ENCODE measurements at places on chromosomes 3 and 15.

DNA sequence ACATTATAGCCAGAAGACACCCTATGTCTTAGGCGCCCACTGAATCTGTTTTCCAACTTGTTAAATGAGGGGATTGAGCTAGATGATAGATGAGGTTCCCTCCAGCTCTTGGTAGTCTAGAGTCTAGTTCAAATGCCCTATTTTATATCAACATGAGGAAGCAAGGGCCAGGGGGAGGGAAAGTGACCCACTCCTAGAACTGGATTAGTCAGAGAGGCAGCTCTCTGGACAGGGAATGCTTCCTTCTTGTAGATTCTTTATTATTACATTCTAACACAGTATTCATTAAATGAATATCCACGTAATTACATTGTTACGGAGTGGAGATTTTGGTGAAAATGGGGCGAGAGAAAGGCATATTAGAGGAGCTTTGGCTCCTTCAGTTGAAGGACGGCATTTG lies 89.5 kb downstream of the RAD18 start:
- DNase-seq: no peak

GRCh38 chr3:178056868-178057267 lies 479.4 kb upstream of the KCNMB2 start:
- DNase-seq: no peak

DNA sequence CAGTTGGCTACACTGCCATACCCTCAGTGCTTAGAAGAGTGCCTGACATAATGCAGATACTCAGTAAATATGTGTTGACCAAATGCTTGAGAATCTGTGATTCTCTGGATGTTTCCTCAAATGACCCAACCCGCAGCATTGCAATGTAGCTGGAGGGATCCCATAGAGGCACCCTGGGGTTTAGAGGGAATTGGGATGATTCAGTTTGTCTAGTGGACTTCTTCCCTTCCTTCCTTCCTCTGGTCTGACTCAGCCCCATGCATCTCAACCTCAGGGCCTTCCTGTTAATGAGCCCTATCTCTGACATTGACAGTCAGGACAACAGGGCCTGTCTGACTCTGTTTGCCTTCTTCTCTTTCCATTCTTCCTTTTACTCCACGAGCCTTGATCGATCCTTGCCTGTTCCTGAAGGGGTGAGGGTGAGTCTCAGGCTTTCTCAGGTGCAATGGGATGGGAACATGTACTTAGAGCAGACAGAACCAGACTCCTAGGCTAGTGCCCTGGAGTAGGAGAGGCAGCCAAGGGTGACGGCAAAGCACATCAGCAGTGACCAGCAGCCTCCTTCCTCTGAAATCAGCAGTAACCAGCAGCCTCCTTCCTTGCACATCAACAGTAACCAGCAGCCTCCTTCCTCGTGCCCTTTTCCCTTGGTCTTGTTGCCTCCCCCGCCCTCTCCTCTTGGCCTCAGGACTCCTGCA lies 78.2 kb downstream of the DGKG start:
- DNase-seq: no peak

DNA sequence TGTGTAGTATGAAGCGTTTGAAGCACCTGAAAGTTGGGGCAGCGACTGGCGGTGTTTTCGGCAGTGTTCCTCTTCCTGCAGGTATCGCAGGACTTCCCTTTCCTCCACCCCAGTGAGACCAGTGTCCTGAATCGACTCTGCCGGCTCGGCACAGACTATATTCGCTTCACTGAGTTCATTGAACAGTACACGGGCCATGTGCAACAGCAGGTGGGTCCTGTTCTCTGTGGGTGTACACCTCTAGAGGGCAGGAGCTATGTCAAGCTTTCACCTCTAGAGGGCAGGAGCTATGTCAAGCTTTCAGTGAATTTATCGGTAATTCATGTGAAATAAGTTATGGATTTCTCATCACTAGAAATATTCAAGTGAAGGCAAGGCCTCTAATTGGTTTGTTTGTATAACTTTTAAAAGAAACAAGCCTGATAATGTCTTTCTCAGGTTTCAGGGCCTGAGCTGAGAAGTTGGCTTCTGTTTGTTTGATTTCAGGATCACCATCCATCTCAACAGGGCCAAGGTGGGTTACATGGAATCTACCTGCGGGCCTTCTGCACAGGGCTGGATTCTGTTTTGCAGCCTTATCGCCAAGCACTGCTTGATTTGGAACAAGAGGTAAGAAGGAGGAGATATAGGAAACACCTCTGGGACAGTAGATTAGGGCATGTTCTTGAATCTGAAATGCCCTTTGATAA lies 5.3 kb downstream of the TUBGCP4 start:
- peak; percentile 17 for DNase-seq

DNA sequence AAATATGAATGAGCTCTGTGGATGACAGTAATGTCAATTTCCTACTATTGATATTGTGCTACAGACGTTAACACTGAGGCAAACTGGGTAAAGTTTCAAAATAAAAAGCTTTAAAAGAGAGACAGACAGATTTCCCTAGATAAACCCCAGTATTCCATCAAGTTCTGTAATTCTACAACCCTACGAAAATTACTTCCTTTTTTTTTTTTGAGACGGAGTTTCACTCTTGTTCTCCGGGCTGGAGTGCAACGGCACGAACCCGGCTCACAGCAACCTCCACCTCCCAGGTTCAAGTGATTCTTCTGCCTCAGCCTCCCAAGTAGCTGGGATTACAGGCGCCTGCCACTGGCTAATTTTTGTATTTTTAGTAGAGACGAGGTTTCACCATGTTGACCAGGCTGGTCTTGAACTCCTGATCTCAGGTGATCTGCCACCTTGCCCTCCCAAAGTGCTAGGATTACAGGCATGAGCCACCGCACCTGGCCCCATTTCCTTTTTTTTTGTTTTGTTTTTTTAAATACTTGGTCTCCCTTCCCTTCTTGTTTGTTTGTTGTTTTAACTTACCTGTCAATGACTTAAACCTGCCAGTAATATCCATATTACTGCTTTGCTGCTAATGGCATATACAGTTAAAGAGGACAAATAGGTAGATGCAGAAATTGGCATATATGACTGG lies 57.2 kb downstream of the CBLB start:
- no peak for DNase-seq

DNA sequence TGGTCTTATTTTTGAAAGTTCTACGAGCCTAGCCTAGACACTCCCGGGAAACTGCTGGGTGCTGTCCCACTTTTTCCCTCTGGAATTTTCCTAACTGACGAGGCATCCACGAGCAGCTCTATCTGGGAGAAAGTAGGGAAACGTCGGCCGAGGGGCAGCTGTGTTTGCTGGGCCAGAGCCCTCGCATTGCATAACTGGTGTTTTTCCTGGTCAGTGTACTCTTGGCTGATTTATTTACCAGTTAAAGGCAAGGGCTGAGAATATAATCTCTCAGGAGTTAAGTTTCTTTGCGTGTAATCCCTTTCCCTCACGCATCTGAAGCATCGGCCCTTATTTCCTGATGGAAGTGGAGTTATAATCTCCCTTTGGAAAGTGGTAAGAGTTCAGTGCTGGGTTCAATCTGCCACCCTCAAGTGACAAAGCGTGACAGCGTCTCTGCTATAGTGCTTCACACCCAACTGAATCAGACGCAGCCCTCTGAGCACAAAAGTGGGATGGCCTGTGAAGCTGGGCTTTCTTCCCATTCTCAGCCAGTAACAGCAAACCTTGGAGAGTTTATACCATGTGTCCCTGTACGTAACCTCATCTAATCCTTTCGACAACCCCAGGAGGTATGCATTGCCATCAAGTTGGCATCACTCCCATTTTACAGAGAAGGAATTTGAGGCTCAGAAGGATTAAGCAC lies 311.5 kb downstream of the RORA start:
- DNase-seq: no peak

GRCh38 chr3:28089527-28089897 lies 151.9 kb upstream of the CMC1 start:
- no peak for DNase-seq

DNA sequence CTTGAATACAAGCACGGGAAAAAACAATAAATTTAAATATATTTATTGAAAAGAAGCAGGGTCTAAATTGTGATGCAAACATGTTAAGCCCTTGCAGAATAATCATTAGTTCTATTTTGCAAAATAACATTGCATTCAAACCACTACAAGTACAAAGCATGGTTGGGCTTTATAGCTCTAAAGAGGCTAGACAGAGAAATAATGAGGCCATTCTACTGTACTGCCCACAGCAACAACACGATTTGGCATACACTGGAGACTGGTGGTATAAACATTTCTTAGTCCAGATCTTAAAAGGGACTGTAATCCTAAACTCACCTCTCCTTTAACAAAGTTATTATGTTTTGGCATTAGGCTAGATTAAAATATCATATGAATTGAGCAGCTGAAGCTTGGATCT lies 204.3 kb upstream of the LRIG1 start:
- no peak for DNase-seq

GRCh38 chr3:112736805-112737566 lies 96.0 kb upstream of the CCDC80 start:
- DNase-seq: no peak

- no peak for DNase-seq
These were observed 247.5 kb downstream of the NR1D2 start for GRCh38 chr3:24192469-24193056.

- no peak for DNase-seq
These were observed 32.9 kb downstream of the MTHFS start for GRCh38 chr15:79863886-79864285.

- no peak for DNase-seq
These were observed 49.9 kb downstream of the CACNA1D start for GRCh38 chr3:53544357-53544756.

- DNase-seq: no peak
These were observed 16.5 kb upstream of the LAMP3 start for GRCh38 chr3:183178833-183179549.

DNA sequence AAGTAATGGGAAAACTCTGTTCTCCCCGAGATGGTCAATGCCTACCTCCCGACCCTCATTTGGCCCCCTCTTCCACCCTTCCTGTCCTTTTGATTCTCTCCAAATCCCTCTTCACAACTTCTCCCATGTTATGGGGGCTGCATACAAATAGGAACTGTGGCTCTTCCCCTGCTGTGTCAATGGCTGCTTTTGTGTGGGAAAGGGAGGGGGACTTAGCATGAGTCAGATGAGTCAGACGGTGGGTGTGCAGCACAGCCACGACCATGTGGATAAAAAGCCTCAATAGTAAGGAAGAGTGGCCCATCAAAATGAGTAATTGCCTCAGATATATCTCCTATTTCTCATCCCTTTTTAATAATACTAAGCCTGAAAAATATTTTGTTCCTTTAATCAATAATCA lies 31.9 kb downstream of the SPATA16 start:
- no peak for DNase-seq

GRCh38 chr3:113211330-113212149 lies at the start of gene BOC:
BOC (plus strand) TSS chr3:113211557; CDS start chr3:113249803, 38,246 bp downstream.
- peak; percentile 52 for DNase-seq

DNA sequence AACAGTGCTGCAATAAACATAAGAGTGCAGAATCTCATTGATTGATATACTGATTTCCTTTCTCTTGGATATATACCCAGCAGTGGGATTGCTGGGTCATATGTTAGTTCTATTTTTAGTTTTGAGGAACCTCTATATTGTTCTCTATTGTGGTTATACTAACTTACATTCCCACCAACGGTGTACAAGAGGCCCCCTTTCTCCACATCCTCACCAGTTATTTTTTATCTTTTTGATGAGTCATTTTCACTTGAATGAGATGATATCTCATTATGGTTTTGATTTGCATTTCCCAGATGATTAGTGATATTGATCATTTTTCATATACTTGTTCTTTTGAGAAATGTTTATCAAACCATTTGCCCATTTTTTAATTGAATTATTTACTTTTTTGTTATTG lies 12.4 kb upstream of the IREB2 start:
- DNase-seq: no peak

DNA sequence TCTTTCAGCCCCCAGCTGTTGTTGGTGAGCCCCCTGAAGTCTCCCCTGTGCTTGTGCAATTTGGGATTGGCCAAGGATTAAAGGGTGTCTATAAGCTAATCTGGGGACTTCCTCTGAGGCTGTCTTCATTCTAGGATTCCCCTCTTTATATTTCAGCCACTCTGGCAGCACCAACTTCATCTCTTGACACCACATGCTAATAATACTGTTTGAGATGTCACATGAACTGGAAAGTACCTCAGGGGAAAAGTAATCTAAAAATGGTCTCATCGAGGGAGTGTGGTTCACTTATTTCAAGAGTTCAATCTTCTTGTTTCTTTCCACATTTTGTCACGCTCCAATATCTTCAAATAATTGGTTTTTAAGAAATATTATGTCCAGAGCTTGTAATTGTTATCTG lies 279.2 kb upstream of the TMC3 start:
- no peak for DNase-seq

DNA sequence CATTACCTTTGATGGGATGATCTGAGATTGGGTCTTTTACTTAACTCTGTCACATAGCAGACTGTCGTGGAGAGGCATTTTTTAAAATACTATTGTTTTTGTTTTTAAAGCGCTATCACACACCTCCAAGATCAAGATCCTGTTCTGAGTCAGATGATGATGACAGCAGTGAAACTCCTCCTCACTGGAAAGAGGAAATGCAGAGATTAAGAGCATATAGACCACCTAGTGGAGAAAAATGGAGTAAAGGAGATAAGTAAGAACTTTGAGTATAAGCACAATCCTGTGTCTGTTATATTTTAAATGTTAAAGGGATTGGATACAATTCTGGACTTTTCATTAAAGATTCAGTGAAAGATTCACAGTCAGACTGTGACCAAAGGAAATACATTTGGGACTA lies 18.4 kb upstream of the ZBTB47 start:
- DNase-seq: no peak

DNA sequence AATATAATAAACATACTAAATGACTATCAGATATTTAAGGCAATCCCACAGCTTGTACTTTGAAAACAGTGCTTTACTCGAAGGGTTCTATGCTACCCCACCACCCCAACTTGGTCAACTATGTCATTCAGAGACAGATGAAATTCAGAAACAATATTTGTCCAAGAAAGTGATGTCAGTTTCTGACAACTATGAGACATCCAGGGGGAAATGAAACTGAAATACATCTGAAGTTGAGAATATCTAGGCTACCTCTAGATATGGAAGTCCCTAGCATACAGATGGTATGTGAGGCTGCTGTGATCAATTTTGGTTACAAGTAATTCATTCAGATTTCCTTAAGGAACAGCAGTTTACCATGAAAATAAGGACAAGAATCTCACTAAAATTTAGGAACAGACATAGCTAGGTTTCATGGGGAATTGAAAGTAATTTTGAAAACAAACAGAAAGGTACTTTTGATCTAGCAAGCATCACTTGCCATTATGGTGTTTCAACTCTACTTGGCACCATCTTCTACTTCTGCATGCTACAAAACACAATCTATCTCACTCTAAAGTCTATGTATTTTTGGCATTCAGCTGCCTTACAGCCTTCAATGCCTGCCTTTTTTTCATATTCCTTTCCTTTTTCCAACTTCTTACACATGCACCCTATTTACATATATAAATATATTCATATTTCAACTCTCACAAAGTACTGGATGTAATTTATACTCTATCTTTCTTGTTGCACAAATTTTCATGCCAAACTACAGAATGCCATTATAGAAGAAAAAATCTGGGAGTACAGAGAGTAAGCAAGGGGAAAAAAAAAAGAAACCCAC lies 21.7 kb downstream of the ATG3 start:
- DNase-seq: no peak

GRCh38 chr3:10672422-10672821 lies 143.6 kb upstream of the SLC6A11 start:
- DNase-seq: no peak

All from H4 (cell line).